ENCODE measurements at places on chromosomes 1 and 21.

- no peak for DNase-seq
These were observed 40.6 kb upstream of the RABGAP1L start for GRCh38 chr1:174118751-174119150.

DNA sequence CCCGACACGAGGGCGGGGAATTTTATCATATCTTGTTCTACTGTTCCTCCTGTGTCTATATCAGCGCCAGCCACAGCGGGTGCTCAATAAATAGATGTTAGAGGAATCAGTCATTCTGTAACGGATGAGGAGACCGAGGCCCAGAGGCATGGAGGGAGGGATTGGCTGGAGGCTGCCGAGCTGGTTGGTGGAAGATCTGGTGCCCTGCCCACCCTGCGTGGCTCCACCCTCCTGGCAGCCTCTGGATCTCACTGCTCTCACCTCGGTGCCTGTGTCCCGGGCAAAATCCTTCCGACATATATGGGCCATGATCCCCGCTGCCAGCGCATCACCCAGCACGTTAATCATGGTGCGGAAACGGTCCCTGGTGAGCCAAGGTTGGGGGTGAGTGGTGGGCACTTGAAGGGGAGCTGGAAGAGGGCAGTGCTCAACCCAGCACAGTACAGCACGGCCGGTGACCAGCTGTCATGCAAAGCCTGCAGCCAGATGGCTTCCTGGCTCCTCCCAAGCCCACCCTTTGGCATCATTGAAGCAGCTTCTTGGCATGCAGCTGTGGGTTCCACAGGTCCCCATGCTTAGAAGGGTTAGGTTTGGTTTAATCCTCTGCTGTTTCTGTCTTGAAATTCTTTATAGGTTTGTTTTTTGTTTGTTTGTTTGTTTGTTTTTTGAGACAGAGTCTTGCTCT lies 26.7 kb downstream of the PODN start:
- no peak for DNase-seq

- DNase-seq = peak; percentile 87
These were observed 415 bp upstream of the F11R start for GRCh38 chr1:161021165-161021969.

DNA sequence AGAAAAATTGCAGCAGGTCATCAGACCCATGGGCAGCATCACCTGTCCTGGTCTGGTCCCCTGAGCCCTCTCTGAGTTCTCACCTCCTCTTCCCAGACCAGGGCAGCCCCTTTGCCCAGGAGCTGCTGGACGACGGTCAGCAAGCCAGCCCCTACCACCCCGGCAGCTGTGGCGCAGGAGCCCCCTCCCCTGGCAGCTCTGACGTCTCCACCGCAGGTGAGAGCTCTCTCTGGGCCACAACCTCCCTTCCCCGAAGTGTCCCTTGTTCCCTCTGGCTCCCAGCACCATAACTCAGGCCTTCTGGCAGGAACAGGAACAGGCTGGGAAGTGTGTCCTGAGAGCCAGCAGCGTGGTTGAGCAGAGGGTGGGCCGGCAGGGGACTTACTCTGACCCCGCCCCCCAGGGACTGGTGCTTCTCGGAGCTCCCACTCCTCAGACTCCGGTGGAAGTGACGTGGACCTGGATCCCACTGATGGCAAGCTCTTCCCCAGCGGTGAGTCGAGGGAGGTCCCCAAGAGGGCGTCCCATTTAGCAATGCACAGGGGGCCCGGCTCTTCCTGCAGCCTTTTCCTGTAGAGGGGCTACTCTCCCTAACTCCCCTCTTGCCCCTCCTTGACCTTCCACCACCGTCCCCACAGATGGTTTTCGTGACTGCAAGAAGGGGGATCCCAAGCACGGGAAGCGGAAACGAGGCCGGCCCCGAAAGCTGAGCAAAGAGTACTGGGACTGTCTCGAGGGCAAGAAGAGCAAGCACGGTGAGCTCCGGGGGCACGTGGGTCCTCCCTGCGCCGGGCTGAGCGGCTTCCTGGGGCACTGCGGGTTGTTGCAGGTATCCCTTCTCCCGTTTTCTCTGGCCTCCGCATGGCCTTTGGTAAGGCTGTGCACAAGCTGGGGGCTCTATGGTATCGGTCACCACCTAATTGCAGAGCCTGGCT lies 2.4 kb downstream of the ELF3 start:
- no peak for DNase-seq

- no peak for DNase-seq
These were observed 119.2 kb downstream of the TM2D1 start for GRCh38 chr1:61605607-61606321.

DNA sequence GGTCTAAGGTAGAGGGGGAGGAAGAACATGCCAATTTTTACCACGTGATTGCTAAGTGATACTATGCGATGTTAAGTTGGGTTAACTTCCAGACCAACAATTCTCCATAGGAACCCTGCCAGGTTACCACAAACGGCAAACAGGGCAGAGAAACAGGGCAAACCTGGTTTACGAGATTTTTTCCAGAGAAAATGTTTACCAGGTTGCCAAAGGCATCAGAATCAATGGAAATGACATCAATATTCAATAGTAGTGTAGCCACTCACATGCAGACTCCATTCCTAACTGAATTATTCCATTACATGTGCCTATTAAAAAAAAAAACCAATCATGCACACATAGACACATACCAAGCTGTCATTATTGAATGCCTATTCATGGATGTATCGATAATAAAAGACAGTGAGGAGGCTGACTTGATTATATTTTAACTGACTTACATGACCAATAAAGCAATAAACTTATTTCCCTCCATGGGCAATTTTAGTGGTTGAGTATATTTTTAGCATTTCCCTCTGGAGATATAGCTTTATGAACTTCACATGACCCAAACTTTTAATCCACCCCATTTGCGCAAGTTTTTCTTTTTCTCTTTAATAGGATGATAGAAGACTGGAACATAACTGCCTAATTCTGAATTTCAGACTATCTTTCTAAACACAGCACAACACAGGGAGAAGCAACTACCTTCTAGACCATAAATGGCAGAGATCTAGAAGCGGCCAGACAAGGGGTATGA lies 40.5 kb upstream of the KCNE1 start:
- no peak for DNase-seq

GRCh38 chr1:31374511-31375196 lies 1.8 kb upstream of the FABP3 start:
- DNase-seq = peak; percentile 7

- no peak for DNase-seq
These were observed 116.3 kb downstream of the AKT3 start for GRCh38 chr1:243733670-243734307.

- DNase-seq = no peak
These were observed 163.0 kb upstream of the KAZN start for GRCh38 chr1:14435368-14436023.

GRCh38 chr1:39076127-39076798 lies 50.1 kb downstream of the NDUFS5 start:
- no peak for DNase-seq

GRCh38 chr1:169943963-169944526 lies 50.3 kb upstream of the SCYL3 start:
- no peak for DNase-seq

DNA sequence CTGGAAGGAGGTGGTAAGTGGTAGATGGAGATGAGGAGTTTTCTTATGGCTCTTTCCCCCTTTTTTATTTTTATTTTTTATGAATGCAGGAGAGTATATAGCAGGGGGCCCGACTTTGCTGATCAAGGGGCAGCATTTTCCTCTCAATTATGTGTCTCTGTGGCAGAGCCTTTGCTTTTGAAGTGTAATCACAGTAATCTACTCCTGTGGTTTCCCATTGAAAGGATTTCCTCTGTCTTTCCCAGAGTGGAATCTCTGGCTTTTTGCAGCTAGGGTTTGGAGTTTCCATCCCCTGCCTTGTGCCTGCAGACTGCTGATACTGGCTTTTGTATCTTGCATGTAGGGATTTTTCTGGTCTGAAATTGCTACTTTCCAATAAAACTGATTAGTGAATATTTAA lies 29.1 kb downstream of the ARID1A start:
- DNase-seq = no peak

GRCh38 chr1:37038227-37039093 lies 4.1 kb upstream of the GRIK3 start:
- no peak for DNase-seq

- no peak for DNase-seq
These were observed 17.1 kb upstream of the PINK1 start for GRCh38 chr1:20615946-20616846.

DNA sequence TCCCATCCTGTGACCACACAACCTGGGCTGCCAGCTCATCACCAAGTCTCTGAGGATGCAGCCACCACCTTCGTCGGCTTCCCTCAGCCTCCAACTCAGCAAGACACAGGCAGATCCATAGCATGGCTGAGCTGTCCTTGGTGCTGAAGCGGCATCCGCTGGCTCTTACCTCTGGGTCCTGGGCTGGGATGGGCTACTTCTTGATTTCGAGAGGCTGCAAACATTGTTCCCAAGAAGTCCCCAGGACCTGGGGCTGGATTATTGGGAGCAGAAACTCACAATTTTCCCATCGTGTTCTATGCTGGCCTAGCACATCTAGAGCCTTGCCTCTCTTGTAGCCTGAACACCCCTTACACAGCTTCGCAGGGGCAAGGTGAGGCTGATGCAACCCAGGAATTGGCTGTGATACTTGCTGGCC lies 24.9 kb upstream of the C1QA start:
- DNase-seq = no peak
